ENCODE measurements at places on chromosomes 1 and 21.
A peak's percentile ranks its signal among the peaks of the same experiment; 100 is the strongest.

DNA sequence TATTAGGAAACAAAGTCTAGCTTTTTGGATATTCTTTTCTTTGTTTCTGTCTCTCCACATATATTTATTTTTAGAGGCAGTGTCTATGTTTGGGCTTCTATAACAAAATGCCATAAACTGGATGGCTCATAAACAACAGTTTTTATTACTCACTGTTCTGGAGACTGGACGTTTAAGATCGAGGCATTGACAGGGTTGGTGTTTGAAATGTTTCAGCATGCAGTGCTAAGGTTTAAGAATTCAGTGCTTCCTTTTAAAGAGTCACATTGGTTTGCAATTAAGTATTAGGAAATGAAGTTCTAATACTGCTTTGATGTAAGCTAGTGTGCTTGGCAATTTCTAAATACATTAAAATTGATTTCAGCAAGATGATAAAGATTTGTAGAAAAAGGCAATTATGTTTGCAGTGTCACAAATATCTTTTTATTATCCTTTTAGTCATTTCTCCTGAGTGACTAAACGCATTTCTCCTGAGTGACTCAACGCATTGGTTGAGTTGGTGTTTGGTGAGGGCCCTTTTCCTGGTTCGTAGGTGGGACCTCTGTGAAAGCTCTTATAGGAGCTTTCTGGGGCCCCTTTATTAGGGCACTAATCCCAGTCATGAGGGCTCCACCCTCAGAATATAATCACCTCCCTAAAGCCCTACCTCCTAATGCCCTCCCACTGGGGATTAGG lies 317.0 kb downstream of the USP25 start:
- DNase-seq = no peak

GRCh38 chr1:3135744-3136455 lies 66.9 kb downstream of the PRDM16 start:
- DNase-seq = no peak

GRCh38 chr1:106700211-106700610 lies 356.3 kb upstream of the PRMT6 start:
- DNase-seq = no peak

DNA sequence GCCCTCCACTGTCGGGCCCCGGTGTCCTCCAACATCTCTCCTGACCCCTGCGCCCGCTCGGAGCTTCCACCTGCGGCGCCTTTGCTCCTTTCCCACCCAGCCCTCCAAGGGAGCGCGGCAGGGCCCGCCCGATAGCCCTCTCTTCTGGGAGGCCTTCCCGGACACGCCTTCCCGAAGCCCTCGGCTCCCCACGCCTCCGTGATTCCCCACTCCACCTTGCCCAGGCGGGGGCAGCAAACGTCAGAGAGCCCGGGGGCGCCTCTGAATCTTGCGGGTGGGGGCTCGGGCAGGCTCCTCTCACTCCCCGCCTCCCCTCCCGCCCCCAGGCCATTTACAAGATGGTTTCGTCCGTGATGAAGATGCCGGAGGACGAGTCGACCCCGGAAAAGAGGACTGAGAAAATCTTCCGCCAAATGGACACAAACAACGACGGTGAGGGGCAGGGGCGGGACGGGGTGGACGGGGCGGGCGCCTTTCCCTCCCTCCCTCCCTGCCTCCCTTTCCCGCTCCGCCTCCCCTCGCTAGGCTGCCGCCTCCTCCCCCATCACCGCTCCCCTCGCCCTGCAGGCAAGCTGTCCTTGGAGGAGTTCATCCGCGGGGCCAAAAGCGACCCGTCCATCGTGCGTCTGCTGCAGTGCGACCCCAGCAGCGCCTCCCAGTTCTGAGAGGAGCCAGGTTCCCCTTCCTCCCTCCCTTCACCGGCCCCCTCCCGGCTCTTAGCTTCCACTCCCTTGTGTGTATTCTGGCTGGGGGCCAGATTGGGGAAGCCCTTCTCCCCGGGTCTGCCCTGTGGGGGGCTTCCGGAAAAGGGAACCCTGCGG lies 7.1 kb downstream of the HPCA start:
- DNase-seq = peak; percentile 35

DNA sequence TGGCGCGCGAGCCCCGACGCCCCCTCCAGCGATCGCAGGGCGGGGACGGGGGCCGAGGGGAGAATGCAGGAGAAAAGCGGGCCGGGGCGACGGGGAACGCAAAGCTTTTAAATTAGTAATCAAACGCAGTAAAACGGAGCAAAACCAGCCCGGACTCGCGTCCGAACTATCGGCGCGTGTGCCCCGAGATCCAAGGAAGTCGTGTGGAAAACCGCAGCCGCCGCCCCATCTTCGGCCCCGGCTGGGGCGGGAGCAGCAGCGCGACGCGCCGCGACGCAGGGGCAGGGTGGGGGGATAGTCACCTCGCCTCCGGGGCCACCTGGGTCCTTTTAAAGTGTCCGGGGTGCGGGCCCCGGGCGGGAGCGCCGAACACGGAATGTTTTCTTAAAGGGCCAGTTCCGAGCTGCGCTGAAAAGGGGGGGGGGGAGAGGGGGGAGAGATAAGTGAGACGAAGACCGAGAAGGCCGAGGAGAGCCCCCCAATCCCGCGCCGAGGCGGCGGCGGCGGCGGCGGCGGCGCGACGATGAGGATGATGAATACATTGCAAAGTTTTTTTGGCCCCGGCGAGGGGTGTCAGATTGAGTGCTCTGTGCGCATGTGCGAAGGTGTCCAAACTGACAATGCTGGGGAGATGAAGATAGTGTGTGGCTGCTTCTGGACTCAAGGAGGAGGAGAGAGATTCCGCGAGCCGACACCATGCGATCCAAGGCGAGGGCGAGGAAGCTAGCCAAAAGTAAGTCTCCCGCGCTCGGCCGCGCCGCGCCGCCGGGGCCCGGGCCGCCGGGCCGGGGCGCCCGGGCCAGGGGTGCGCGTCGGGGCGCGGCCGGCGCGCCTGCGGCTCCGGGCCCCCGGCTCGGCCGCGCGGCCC lies at the start of gene PRDM16:
Gene PRDM16 (plus strand): TSS at position 640 of the 868 bp plus-strand sequence. CDS start 57 bp downstream, at position 697.
- no peak for DNase-seq

DNA sequence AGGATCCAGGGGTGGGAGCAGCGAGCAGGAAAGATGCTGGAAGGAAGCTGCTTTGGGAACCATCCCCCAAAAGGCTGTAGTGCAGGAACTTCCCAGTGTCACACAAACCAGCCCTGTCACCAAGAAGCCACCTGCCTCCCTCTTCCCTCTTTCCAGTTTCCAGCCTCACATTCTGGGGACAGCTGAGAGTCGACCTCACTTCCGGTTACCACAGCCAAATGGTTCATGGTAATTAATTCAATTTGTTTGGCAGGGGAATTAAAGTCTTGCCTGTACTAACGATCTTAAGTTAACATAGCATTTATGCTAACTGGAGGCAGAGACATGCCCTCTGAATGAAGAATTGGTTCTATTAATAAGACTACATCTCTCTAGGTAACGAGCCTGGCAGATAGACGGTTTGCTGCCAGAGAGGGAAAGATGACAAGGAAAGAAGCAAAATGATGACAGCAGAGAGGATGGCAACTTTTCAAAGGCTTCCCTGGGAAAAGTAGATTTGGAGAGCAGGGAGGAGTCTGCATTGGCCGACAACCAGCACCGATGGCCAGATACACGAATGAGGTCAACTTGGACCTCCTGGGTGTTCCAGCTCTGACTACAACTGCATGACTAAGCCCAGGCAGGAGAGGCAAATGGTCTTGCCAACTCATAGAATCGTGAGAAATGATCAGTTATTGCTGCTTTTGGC lies 64.1 kb downstream of the TMCO4 start:
- no peak for DNase-seq
